RKO (cell line): ENCODE measurements at places on chromosomes 3 and 15.

DNA sequence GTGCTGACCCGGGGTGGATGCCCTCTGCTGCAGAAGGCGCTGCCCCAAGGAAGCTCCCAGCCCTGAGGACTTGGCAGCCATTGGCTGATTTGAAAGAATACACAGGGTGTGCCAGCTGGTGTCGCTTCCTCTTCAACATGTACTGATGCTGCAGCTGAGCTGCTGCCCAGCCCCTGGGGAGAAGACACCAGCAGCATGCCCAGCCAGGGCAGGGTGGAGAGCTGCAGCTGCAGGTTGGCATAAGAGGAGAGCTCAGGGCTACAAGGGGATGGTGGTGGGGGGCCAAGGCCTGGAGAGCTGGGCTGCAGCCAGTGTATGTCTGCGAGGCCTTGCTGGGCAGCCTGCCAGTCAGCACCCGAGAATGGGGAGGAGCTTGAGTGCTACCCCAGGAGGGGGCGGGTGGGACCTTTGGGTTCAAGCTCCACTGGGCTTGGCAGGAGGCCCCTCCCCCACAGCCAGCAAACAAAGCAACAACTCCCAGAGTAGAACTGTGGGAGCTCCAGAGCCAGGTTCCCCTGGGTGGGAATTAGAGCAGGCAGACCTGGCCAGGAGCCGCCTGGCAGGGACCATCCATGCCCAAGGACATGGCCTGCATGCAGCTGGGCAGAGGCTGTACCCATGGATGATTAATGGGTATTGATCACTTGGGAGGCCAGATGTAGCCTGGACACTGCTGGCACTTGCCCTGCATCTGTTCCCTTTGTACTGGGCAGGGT lies 9.2 kb upstream of the SEMA4B start:
- no peak for DNase-seq

GRCh38 chr3:98501270-98501669 lies 3.8 kb downstream of the OR5K2 start:
- no peak for DNase-seq

DNA sequence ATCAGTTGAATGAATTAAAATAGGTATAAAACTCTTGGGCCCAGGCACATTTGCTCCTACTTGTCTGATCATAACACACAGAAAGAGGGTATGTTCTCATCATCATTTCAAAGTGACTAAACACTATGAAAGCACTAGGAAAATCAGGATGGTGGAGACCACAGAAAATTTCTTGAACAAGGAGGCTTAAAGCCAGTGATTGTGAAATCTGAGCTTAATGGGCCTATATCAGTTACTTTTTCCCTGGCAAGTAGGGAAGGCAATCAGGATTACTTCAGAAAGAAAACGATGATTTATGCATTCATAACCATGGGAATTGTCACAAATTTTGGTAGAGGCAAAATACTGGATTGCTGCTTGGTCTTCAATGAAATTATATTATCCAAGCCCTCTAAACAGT lies 434.4 kb upstream of the CNTN4 start:
- DNase-seq: no peak

- peak; percentile 1 for DNase-seq
Observed at GRCh38 chr3:24318677-24319287, 175.9 kb downstream of the THRB start.

GRCh38 chr15:78508272-78508671 lies 895 bp downstream of the HYKK start:
- no peak for DNase-seq

DNA sequence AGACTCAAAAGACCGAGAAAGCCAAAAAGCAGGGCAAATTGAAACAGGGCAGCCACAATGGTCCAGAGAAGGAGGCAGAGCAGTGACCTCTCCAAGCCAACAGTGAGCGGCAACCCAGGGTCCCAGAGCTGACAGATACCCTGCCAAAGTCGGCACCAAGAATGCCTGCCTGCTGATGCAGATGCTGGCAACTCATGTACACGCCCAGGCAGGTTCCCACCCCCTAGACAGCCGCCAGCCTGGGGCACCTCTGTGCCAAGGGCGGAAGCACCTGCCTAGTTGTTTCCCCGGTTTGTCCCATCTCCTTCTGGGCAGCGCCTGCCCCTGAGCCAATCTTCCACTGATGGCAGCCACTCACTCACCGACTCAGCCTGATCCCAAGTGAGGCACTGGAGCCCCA lies 22.1 kb downstream of the KLHL25 start:
- no peak for DNase-seq

GRCh38 chr3:84961521-84962255 lies 2.9 kb downstream of the CADM2 start:
- no peak for DNase-seq

GRCh38 chr3:52014613-52015012 lies 18.9 kb upstream of the RPL29 start:
- DNase-seq: no peak

GRCh38 chr3:132598181-132598580 lies 1.1 kb downstream of the ACKR4 start:
- no peak for DNase-seq

DNA sequence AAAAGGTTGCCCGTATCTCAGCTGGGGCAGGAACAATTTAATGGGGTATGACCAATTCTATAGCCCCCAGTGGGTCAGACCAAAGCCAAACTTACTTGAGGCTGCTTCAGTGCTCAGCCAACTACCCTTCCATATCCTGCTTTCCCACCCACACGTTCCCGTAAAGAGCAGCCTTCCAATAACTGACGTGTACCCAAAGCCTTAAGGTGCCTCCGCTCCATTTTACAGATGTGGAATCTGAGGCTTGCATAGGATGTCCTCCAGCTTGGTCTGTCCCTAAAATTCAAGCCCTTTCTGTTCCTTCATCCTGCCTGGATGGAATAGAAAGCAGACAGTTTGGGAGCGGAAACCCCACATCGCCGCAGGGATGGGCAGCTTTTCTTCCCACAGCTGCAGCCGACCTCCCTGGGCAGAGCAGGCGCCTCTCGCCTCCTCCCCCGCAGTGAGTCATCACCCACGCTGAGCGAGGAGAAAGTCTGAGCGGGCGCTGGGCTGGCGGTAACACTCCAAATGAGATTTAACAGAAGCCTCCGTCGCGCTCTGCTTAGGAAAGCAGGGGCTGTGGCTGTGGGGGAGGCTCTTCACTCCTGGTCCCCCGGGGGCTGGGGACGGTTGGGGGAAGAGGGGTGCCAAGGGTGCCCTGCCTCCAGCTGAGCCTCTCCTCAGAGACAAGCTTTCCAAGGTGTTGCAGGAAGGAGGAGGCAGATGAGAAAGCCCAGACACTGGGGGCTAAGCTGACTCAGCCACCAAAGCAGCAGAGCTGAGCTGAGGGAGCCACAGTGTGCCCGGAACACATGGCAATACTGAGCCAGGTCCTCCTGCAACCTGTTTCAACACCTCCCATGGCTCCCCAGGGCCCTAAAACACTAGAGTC lies 57.8 kb upstream of the HRH1 start:
- peak; percentile 82 for DNase-seq

GRCh38 chr3:192772240-192772894 lies 45.0 kb upstream of the FGF12 start:
- peak; percentile 71 for DNase-seq

GRCh38 chr3:166575161-166575560 lies 737.9 kb upstream of the BCHE start:
- no peak for DNase-seq
